MM.1S (cell line): ENCODE measurements at places on chromosomes 7 and 10.
A peak's percentile ranks its signal among the peaks of the same experiment; 100 is the strongest.

DNA sequence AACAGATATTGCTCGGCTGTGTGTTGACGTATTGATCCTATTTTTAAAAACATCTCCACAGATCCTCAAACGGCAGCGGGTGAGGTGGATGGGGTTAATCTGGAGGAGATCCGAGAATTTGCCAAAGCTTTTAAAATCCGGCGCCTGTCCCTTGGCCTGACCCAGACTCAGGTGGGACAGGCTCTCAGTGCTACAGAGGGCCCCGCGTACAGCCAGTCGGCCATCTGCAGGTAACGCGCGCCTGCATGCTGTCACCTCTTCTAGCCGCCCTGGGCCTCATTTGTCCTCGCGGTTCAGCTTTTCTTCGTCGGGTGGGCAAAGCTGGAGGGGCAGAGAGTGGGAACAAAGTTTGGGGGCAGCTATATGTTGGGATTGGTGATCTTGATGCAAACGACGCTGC, 105.7 kb upstream of the YAE1 start:
- DNase-seq: no peak

DNA sequence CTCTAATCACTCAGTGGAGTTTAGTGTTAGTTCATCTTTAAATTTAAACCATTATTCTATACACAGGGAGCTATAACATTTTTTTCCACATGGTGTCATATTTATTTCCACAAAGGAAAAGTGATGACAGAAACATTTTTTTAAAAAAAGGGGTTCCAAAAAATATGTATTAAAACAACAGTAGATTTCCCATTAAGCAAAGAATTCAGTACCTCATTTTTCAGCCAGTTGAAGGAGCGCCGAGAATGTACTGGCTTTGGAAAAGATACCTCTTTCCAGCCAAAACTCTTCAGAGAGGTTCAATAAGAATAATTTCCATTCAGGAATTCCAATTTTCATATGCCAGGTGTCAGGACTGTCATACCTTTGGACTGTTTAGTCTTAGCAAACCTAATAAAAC, 250.5 kb upstream of the MEOX2 start:
- DNase-seq: no peak

GRCh38 chr10:79493806-79494205, 18.5 kb upstream of the EIF5AL1 start:
- DNase-seq: no peak

DNA sequence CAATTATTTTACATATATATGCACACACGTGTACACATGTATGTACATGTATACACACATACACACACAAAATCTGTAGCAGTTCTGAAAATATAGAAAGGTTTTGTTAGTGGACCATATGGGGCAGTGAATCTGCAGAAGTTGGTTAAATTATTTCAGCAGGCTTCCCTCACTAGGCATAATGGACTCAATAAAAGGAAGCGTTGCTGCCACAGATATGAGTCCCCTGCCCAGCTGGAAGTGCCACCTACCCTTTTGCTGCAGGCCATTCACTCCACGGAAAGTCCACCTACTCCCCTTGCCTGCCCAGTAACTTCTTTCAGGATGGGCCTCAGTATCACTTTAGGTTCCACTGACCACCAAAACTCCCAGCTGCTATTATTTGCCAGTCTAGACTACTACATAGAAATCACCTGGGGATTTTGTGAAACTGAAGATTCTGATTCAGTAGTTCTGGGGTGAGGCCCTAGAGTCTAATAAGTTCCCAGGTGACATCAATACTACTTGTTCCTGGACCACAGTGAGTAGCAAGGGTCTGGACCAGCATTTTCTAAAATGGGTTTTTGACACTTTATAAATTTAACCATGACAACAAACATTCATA, 29.3 kb upstream of the CROT start:
- peak; percentile 32 for DNase-seq

DNA sequence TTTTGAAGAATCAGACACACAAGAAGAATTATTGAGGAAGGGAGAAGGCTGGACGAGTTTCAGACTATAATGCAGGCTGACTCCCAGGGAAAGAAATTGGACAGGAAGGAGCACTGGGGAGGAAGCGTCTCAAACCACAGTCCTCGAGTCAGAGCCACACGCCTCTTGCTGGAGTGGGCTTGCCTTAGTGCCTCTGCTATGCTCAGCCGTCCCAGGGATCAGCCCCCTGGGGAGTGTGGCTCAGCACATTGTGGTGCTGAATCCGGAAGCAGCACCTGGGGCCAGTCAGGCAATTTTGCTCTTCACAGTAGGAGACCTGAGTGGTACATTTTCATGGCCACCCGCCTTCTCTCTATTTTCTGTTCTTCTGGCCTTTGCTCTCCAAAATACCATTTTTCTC, 67.4 kb upstream of the SLC35G1 start:
- peak; percentile 46 for DNase-seq

- DNase-seq: no peak
These were observed 137.5 kb upstream of the C1GALT1 start for GRCh38 chr7:7044806-7045205.

GRCh38 chr10:99938563-99938962, 71.2 kb downstream of the DNMBP start:
- no peak for DNase-seq

DNA sequence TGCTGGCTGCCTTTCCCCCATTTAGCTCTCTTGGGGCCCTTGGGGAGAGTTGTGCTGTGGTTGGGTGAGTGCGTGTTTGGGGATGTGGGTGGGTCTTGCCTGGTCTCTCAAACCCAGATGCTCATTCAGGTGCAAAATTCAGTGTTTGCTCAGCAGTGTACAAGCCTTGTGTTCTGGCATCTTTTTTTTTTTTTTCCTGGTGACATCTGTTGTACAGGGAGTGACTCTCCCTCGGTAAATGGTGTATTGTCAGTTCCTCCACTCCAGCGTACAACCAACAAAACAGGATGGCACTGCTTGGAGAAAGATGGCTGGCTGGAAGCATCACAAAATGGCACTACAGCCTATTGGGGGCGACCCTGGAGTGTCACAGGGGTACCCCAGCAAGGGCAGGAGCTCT, 75.5 kb downstream of the LRMDA start:
- no peak for DNase-seq

DNA sequence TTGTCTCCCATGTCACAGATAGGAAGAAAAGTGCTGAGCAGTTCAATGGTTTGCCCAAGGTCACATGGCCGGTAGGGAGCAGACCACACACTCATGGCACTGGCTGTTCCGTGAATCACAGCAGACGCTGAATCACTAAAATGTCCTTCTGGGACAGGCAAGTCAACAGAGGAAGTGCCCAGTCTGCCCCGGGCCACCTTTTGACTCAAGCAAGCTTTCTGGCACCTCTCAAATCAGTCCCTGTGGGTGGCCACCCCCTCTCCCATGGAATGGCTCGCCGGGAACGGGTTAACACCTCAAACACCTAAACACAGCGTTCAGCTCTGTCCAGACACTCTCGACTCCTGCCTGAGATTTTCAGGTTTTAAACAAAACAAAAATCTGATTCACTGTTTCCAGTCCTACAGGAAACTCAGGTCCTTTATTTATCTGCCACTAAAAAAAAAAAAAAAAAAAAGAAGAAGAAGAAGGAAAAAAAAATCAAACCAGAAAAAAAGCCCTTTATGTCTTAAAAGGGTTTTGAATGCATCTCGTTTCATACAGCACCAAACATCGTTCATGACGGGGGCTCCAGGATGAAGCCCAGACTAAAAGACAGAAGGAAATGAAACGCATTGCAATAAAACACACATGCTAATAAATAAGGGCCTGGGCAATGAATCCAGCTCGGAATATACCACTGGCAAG, 15.5 kb downstream of the CARD11 start:
- DNase-seq: no peak

DNA sequence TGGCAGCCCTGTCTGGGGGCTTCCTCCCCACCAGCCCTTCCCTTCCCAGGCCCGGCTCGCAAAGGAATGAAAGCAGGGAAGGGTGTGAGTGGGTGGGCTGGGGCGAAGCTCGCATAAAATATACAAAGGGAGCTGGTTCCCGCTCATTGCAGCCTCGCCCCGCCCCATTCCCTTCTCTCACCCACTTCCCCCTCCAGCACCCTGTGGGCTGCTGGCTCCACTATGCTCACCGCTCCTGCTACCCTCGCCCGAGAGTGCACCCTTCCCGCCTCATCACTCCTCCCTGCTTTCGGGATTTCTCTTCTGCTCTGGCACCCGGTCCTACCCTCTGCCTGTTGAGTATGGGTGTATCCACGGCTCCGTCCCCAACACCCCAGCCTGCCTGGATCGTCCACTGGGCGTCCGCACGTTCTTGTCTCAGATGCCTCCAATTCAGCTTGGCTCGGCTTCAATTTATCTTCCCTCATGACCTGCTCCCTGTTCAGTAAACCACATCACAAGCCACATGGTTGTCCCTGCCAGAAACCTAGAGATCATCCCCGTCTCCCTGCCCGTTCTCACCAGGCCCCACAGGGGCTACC, 14.4 kb upstream of the TTYH3 start:
- no peak for DNase-seq

DNA sequence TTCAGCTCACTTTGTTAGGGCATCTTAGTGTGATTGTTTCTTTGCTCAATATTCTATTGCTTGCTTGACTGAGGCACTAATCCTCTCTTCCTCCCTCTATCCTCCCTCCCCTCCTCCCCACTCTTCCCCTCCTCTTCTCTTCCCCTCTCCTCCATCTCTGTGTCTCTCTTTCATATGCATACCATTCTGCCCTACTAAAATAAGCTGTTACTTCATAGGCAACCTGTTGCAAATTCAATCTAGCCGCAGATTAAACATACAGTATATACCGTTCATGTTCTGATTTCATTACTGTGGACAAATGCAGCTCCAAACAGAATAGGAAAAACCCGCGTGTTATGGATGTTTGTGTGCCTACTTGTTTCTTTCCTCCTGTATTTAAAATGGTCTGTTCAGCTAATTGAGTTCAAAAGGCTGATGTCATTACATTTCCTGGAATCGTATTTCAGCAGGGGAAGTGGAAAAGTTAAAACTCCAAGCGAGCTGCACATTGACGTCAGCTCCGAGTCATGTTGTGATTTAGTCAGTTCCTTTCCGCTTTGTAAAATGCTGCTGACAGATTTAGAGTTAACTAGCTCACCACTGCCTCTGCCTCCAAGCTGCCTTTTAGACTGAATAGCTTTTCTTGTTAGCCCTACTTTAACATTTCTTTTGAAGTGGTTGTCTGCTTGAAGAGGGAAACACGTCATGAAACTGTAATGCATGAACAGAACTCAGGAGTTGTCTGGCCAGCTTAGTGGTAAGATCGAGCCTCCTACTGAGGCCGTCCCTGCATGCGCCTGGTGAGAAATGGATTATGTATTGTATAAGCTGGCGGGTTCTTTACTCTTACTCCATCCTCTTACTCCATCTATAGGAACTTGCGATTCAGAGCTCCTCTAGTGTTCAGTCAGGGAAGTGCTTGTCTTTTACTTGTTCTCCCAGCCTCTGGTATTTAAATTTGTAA, 69.0 kb downstream of the CREM start:
- peak; percentile 84 for DNase-seq

DNA sequence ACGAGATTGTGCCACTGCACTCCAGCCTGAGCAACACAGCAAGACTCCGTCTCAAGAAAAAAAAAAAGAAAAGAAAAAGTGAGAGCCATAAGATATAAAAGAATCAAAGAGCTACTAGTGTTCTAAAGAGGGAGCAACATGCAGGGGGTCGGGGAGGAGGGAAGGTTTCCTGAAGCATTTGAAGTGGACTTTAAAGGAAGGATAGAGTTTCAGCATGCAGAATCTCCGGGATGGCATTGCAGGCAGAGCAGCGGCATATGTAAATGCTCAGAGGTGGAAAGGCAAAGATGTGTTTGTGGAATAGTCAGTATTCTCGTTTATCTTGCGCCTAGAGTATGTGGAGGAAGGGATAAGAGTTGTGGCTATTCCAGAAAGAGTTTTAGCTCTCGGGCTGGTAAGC, 447.6 kb upstream of the NFE2L3 start:
- no peak for DNase-seq

DNA sequence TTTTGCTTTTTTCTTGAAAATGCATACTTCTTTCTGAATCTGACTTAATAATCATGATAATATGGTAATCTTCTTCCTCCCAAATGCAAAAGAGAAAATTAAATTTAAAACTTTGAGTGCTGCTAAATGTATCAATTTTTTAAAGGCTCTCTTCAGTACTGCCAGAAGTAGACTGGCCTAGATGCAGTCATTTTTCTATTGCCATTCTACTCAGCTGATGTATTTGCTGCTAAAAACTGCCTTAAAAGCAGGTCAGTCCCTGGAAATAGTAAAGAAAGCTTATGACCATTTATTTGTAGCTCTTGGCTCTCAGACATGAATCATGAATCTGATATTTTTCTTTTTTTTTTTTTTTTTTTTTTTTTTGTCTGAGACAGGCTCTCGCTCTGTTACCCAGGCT, 28.5 kb downstream of the NAPEPLD start:
- no peak for DNase-seq

- DNase-seq: no peak
These were observed 16.1 kb upstream of the FKBP9 start for GRCh38 chr7:32941181-32941580.

DNA sequence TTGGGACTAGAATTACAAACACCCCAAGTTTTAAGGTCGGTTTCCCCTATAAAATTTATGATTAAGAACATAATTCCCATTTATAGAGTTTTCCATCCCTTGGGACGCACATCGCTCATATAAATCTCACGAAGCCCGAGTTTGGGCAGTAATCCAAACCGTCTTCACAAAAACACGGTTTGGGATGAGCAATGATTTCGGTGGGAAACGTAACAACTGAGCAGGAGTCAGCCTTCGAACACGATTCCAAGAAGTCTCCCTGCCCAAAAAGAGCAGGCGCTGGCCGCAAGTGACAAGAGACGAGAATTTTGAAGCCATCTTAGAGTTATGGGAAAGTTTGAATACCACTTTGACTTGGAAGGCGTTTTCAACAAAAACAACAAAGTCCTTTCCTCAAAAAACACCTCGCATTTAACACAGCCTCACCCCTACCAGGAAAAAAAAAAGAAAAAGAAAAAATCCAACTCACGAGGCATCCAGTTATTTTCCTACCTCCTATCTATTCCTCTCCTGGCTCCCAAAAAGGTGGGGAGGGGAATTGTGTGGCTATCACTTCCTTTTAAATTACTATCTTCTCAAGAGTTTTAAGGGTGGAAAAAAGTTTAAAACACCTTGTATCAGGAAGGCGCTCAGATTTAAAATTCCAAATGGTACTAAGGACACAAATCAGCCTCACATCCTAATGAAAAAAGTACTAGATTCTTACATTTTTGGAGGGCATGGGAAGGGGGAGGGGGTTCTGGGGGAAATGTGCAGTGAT, 1.6 kb downstream of the SEPHS1 start:
- no peak for DNase-seq

DNA sequence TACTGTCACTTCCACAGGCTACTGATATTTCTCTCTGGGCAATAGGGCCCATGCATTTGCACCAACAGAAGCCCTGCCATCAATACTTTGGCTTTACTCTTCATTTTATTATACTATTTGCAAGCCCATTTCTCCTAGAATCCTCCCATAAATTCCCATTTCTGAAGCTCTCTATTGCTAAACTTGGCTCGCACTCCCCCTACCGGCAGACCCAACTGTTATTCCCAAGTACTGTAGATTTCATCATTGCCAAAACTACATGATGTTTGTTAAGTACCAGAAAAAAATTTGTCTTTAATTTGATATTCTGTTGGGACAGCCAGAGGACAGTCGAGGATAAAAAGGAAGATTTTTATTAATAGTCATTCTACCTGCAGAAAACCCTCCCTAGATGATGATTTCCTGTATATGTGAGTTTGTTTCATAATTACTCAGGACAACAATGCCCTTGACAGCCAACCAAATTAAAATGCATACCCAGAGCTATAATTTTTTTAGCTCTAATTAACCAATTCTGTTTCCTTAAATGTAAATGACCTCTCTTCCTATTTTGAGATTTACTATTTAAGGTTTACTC, 298.6 kb downstream of the REEP3 start:
- peak; percentile 16 for DNase-seq
